ENCODE measurements at places on chromosomes 6 and 20.
A peak's percentile ranks its signal among the peaks of the same experiment; 100 is the strongest.

- H3K4me1 ChIP-seq, result peaks cover 2% of the 10 kb centered on the region
- no peaks in the 10 kb centered on the region for H3K27me3 ChIP-seq
- peaks cover 11% of the 10 kb centered on the region for H3K36me3 ChIP-seq
- H3K4me3 ChIP-seq, result no peak overlapping the region
- no peak overlapping the region for H3K27ac ChIP-seq
Observed at GRCh38 chr6:158387578-158387977, 75.3 kb downstream of the TULP4 start.

DNA sequence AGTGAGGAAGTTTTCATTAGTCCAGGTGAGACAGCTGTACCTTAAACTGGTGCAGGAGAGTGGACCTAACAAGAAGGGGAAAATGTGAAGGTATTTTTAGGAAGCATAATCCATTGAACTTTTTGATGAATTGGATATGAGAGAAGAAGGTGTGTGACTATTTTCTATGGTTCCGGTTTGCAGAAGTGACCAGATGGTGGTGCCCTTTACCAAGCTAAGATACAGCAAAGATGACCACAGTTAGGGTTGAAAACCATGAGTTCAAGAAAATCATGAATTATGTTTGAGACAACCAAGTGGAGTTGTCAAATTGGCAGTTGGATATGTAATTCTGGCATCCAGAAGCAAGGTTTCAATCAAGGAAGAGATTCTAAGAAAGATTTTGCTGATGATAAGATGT lies 61.9 kb upstream of the NRSN1 start:
- no peak overlapping the region for H3K4me3 ChIP-seq
- peaks cover 10% of the 10 kb centered on the region for H3K4me1 ChIP-seq
- H3K36me3 ChIP-seq, result no peaks in the 10 kb centered on the region
- DNase-seq, result no peak

GRCh38 chr6:160356074-160356744 lies 8.0 kb downstream of the SLC22A3 start:
- no peaks in the 10 kb centered on the region for H3K36me3 ChIP-seq
- no peak overlapping the region for H3K27ac ChIP-seq
- peaks cover 34% of the 10 kb centered on the region for H3K27me3 ChIP-seq
- H3K4me1 ChIP-seq, result no peaks in the 10 kb centered on the region
- H3K4me3 ChIP-seq, result no peak overlapping the region

GRCh38 chr20:48819821-48820648 lies 7.8 kb downstream of the PREX1 start:
- H3K4me3 ChIP-seq, result no peak overlapping the region
- H3K27me3 ChIP-seq, result peaks cover 30% of the 10 kb centered on the region
- DNase-seq, result no peak
- H3K4me1 ChIP-seq, result peaks cover 20% of the 10 kb centered on the region

GRCh38 chr6:125932451-125932795 lies 24.1 kb upstream of the HINT3 start:
- H3K4me3 ChIP-seq, result no peak overlapping the region
- H3K27me3 ChIP-seq, result no peaks in the 10 kb centered on the region
- no peak for DNase-seq
- peaks cover 15% of the 10 kb centered on the region for H3K36me3 ChIP-seq

DNA sequence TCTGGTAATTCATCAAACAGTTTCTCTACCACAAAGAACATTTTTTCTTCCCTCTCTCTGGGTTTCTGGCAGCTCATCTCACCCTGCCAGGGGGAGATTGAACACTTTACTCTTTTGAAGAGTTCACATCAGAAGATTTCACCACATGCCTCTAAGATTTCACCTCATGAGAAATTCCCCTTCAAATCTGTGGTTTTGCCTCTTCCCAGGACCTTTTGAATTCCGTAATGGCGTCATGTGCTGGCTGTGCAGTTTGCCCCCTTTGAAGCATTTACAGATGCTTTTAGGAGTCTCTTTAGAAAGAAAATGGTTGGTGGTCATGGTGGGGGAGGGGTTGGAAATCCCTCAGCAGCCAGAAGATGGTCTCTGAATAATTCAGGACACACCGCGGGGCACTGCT lies 486.1 kb downstream of the QKI start:
- DNase-seq, result no peak
- H3K4me1 ChIP-seq, result peaks cover 3% of the 10 kb centered on the region
- no peaks in the 10 kb centered on the region for H3K36me3 ChIP-seq
- no peak overlapping the region for H3K4me3 ChIP-seq
- no peaks in the 10 kb centered on the region for H3K27me3 ChIP-seq
- peak overlapping the region; percentile 14 for H3K27ac ChIP-seq

- H3K36me3 ChIP-seq, result no peaks in the 10 kb centered on the region
- DNase-seq, result no peak
- H3K27me3 ChIP-seq, result no peaks in the 10 kb centered on the region
- peak overlapping the region; percentile 35 for H3K27ac ChIP-seq
- H3K4me1 ChIP-seq, result peaks cover 13% of the 10 kb centered on the region
- H3K4me3 ChIP-seq, result no peak overlapping the region
Observed at GRCh38 chr6:81172056-81172740, 580.3 kb downstream of the TENT5A start.

- no peak overlapping the region for H3K4me3 ChIP-seq
- no peaks in the 10 kb centered on the region for H3K4me1 ChIP-seq
- no peak for DNase-seq
- no peak overlapping the region for H3K27ac ChIP-seq
Observed at GRCh38 chr6:31882344-31882743, 3.5 kb upstream of the SLC44A4 start.

DNA sequence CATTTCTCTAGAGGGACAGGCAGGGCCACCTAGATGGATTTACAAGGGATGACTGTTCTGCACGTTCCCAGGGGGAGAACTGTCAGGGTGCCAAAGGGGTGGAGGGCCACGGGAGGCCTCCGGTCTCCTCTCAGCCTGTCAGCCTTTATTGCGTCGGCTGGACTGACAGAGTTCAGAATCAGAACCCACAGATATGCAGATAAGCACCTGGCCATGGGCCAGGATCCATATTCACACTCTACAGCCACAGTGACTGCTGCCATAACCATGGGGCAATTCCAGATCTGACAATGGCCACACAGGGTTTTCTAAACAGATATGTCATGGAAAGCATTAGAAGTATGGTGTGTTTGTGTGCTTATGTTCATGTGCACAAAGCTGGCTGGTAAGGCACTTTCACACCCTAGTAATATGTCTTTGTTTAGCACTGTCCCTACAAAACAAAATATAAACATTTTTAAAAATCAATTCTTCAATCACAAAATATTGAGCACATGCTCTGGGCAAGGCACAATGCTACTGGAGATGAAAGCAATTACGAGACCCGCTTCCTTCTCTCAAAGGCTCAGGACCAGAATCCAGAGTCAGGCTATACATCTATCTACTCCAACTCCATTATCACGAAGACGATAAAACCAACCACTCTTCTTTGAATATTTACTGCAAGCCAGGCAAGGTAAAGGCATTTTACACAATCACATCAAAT lies 29.1 kb downstream of the TRAM2 start:
- H3K4me3 ChIP-seq, result no peak overlapping the region
- no peak for DNase-seq
- no peaks in the 10 kb centered on the region for H3K36me3 ChIP-seq
- H3K4me1 ChIP-seq, result peaks cover 60% of the 10 kb centered on the region

GRCh38 chr6:56814802-56815201 lies 140.1 kb upstream of the BEND6 start:
- peaks cover 10% of the 10 kb centered on the region for H3K4me1 ChIP-seq
- no peak overlapping the region for H3K4me3 ChIP-seq
- H3K27ac ChIP-seq, result no peak overlapping the region
- no peaks in the 10 kb centered on the region for H3K36me3 ChIP-seq
- DNase-seq, result no peak

GRCh38 chr6:149513915-149514314 lies 29.1 kb upstream of the ZC3H12D start:
- H3K36me3 ChIP-seq, result peaks cover 25% of the 10 kb centered on the region
- H3K27me3 ChIP-seq, result no peaks in the 10 kb centered on the region
- H3K4me3 ChIP-seq, result no peak overlapping the region
- DNase-seq, result no peak
- H3K4me1 ChIP-seq, result no peaks in the 10 kb centered on the region
- peak overlapping the region; percentile 24 for H3K27ac ChIP-seq

DNA sequence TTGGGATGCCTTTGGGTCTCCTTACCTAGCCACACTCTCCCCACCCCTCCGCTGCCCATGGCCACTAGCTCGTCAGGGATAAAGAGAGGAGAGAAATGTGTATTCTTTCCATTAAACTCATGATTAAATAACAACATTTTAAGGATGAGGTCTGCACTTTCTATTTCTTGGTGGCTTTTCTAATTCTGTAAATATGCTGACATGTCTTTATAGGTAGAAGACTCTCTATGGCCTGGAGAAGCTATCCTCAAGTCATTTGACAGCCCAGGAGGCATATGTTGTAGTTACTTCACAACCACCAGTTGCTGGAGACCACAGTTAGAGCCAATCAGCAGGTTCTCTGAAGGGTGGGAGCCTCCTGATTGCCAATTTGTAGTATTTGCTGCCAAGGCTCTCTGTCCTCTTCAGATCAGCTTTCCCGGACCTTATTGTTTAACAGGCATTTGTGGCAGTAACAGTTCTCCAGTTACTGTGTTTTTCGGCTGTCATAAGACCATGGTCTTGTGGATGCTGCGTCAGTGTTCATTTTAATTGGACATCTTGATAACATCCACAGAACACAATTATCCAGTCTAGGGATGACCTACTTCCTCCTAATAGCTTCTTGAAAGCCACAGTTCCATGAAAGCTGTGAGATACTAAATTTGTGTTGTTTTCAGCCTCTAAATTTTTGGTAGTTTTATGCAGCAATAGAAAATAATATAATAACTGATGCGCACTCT lies 205.0 kb upstream of the KCNQ5 start:
- peaks cover 18% of the 10 kb centered on the region for H3K4me1 ChIP-seq
- no peak for DNase-seq
- H3K36me3 ChIP-seq, result no peaks in the 10 kb centered on the region
- H3K4me3 ChIP-seq, result no peak overlapping the region
- peaks cover 21% of the 10 kb centered on the region for H3K27me3 ChIP-seq

DNA sequence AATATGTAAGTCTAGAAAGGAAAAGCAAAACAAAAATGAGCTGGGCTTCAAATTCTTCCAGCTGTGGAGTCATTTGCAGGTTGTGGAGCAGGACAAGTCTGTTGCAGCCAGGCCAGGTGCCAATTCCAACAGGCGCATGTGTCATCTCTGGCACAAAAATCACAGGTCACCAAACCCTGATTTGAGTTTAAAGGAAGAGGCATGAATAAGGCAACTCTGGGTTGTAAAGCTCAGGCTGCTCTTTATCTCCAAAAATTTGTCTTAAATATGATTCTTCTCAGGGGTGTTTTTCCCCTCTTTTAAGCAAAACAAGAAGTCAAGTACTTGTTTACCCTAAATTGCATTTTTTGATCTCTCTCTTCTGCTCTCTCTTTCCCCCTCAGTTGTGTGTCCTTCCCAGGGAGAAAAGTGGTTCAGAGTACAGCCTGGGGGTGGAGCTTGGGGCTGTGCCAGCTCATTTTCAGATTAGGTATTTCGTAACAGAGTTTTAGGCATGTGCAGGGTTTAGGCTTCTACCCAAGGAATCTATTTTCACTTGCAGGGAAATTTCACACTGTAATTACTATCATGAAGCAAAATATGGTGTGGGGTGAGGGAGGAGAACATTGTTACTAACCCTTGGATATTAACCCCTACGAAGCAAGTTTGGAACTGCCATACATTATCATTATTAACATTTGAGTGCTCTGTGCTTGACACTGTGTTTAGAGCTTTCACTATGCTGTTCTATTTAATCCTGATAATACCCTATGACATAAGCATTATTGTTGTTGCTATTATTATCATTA lies 8.3 kb upstream of the NCOA3 start:
- no peaks in the 10 kb centered on the region for H3K36me3 ChIP-seq
- H3K4me3 ChIP-seq, result peak overlapping the region; percentile 22
- H3K4me1 ChIP-seq, result peaks cover 21% of the 10 kb centered on the region
- peak overlapping the region; percentile 86 for H3K27ac ChIP-seq
- no peaks in the 10 kb centered on the region for H3K27me3 ChIP-seq
- DNase-seq, result peak; percentile 84

DNA sequence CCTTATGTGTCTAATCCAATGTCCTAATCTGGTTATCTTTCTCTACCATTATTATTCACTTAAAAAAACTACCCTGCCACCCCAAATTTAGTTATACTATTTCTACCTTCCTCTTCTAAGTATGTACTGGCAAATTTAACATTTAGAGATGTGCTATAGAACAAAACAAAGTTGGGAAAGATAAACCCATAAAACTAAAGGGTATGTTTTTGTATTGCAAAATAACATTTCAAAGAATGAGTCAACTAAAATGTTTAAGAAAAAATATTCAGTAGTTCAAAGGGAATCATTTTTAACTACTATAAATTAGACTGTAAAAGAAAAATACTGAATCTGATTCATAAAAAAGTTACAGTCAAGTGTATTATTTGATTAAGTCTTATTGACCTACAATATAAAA lies 103.0 kb downstream of the LMBRD1 start:
- DNase-seq, result no peak
- H3K27me3 ChIP-seq, result no peaks in the 10 kb centered on the region
- H3K27ac ChIP-seq, result no peak overlapping the region
- H3K4me3 ChIP-seq, result no peak overlapping the region
- H3K36me3 ChIP-seq, result peaks cover 15% of the 10 kb centered on the region

- H3K27me3 ChIP-seq, result no peaks in the 10 kb centered on the region
- H3K36me3 ChIP-seq, result no peaks in the 10 kb centered on the region
- peaks cover 4% of the 10 kb centered on the region for H3K4me1 ChIP-seq
- H3K4me3 ChIP-seq, result no peak overlapping the region
- H3K27ac ChIP-seq, result no peak overlapping the region
Observed at GRCh38 chr6:13522656-13523055, 35.3 kb upstream of the GFOD1 start.

DNA sequence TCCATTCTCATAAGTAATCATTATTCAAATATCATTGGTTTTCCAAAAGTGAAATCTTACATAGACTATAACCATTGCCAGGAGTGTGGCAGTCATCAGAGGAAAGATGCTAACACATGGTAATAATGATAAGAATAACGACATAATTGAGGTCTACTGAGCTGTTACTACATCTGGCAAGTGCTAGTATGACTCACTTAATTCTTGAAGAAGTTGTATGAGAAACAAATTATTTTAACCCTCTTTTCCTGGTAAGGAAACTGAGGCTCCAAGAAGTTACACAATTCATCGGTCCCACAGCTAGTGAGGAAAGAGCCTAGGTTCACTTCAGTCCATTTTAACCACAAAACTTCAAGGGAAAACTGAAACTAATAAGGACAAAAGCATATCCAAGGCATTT lies 335.6 kb upstream of the BTBD3 start:
- no peak for DNase-seq
- H3K27me3 ChIP-seq, result no peaks in the 10 kb centered on the region
- no peaks in the 10 kb centered on the region for H3K36me3 ChIP-seq
- H3K4me1 ChIP-seq, result no peaks in the 10 kb centered on the region
